ENCODE measurements at places on chromosomes 5 and 9. TPM values are rescaled to one million over a fixed set of nuclear protein-coding genes. Genes with fewer than 3 reads are reported as not detected.
A peak's percentile ranks its signal among the peaks of the same experiment; 100 is the strongest.

DNA sequence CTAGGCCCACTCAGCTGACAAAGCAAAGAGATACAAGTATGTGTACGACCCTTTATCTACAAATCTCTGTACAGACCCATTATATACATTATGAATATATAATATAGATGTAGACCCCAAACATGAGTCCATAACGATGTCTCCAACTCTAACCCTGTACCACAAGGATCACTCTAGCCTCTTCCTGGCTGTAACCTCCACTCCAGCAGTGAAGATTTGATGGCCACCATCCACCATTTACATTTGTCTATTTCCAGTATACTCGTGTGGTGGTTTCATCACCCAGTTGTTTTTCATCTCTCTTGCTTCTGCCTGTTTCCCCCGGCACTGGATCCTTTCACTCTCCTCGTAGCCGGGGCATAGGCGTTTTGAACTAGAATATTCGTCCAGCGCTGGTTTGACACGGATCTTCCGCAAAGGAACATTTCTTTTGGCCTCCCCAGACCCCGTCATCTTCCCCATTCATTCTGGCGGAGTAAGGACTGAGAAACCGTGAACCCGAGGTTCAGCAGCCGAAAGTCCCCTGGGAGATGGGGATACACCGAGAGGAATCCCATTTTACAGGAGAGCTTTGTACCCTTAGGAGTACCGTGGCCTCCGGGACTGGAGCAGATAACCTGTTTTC lies 828 bp upstream of the TRIO start:
- DNase-seq: no peak

Gene MAP3K1
- 6.1 TPM for polyA plus RNA-seq

DNA sequence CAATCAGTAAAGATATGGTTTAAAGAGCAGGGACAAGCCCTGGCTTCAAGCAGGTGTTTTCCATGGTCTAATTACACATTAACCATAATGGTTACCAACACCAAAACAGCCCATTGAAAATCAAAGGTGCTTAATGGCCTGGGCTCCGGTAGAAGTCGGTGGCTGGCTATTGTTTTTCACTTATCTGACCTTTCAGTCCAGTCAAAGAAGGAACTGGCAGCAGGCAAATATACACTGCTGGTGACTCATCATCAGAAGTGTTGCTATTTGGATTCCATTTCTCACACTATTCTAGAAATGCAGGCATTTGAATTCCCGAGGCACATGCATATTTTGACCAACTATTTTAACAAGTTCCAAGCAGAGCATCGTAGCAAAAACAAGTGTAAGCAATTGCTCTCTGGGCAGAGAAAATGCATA lies 26.3 kb upstream of the GABRP start:
- no peak for DNase-seq

DNA sequence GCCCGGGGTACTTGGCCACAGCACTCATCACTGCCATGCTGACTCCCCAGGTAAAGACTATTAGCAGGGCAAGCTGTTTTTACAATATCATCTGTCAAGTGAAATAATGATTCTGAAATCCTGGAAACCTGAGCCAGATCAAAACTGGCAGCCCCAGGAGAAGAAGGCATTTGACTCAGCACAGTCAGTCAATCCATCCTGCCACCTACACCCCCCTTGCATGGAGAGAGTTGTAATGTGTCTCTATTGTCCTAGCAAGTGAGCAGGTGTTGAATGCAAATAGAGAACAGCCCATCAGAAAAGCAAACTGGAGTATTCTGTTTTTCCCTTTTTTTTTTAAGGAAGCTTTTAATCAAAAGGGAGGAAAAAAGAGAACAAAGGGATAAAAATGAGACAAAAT lies 291.2 kb downstream of the BRINP1 start:
- peak; percentile 3 for DNase-seq

GRCh38 chr5:1352231-1353219 lies 7.6 kb upstream of the CLPTM1L start:
- DNase-seq: no peak

DNA sequence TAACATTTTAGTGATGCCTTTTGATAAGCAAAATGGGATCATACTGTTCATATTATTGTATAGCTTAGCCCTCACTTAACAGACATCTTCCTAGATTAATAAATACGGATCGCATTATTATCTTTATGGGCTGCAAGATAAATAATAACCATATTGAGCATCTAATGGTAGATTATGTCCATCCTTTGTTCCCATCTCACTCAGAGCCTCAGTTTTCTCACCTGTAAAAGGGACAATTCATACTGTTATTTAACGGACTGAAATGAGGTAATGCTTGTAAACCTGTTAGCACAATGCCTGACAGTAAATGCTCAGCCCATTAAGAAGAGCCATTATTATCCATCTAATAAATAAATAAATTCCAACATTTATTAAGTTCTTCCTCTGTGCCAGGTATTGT lies 3.0 kb upstream of the RPL26L1 start:
- no peak for DNase-seq

GRCh38 chr9:2823227-2823626 lies 20.7 kb downstream of the PUM3 start:
- no peak for DNase-seq

- no peak for DNase-seq
These were observed 51.0 kb downstream of the FGF18 start for GRCh38 chr5:171470420-171470819.

Gene NTRK2
- 58.8 TPM for polyA plus RNA-seq

- no peak for DNase-seq
These were observed 396.6 kb upstream of the KCNN2 start for GRCh38 chr5:113965225-113965624.

Gene CEMIP2
- 6.8 TPM for polyA plus RNA-seq

GRCh38 chr5:27328480-27328879 lies 290.1 kb upstream of the CDH9 start:
- no peak for DNase-seq

DNA sequence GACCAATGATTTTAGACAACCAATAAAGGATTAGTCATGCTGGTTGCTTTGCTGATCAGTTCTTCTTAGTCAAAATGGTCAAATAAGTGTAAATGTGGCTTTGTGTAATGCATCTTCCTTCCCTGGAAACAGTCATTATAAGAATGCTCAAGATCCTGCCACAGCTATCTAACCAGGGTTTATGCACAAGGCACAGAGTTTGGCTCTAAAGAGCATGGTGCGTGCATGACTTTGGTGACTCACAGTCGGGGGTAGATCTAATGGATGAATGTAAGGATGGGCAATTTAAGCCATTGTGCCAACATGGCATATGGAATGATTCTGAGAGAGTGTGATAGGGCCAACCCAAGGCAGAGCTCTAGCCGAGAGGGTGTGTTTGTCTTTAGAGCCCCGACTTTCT lies 6.5 kb downstream of the LIX1 start:
- no peak for DNase-seq

GRCh38 chr9:89137542-89138462 lies 40.8 kb downstream of the SHC3 start:
- DNase-seq: peak; percentile 55

- DNase-seq: no peak
These were observed 86.6 kb upstream of the EQTN start for GRCh38 chr9:27383524-27383923.

Gene EIF4E1B
- polyA plus RNA-seq: 0.81 TPM

Gene IL7R
- 0.34 TPM for polyA plus RNA-seq

Gene CCDC183
- 4.8 TPM for polyA plus RNA-seq

DNA sequence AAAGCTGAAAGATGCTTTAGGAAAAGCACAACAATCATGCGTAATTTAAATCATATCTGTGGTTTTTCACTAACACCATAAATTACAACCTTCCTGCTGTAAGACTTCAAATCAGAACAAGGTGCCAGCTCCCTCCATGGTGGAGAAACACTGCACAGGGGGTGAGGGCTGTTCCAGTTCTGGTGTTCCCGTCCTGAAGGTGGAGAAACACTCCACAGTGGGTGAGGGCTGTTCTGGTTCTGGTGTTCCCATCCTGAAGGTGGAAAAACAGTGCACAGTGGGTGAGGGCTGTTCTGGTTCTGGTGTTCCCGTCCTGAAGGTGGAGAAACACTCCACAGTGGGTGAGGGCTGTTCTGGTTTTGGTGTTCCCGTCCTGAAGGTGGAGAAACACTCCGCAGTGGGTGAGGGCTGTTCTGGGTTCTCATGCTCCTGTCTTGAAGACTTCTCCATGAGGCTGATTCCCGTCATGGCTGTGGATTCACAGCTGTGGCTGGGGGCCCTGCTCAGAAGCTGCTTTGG lies 12.9 kb downstream of the PLEKHG4B start:
- no peak for DNase-seq

DNA sequence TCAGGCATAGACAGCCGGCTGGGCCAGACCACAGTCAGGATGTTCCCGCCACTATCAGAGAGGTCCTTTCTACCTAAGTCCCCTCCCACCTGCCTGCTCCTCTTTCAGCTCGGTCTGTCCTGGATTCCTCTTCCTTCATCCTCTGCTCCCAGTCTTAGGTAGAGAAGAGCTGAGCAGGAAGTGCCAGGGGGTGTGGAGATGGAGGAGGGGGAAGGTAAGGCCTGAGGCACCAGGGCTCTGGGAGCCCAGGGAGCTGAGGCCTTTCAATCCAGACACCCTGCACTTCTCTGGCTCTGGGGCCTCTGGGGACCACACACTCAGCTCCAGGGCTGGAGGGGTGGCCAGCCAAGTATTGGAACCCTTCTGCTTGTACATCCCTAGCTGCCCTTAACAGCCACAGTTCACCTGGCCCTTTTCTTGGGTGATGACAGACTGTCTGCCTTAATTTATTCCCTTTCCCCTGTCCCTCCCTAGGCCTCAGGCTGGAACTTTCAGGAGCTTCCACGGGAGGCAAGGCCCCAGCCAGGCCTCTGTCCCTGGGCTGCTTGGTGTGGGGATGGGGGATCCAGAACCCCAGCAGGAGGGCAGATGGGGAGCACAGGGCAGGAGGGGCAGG lies 15.6 kb downstream of the IRF1 start:
- DNase-seq: no peak

Gene KCNN2
- 5.1 TPM for polyA plus RNA-seq

Gene DAP
- 155 TPM for polyA plus RNA-seq

Gene LCN12
- 1.8 TPM for polyA plus RNA-seq

GRCh38 chr9:109258481-109259302 lies 62.2 kb downstream of the EPB41L4B start:
- DNase-seq: peak; percentile 74

DNA sequence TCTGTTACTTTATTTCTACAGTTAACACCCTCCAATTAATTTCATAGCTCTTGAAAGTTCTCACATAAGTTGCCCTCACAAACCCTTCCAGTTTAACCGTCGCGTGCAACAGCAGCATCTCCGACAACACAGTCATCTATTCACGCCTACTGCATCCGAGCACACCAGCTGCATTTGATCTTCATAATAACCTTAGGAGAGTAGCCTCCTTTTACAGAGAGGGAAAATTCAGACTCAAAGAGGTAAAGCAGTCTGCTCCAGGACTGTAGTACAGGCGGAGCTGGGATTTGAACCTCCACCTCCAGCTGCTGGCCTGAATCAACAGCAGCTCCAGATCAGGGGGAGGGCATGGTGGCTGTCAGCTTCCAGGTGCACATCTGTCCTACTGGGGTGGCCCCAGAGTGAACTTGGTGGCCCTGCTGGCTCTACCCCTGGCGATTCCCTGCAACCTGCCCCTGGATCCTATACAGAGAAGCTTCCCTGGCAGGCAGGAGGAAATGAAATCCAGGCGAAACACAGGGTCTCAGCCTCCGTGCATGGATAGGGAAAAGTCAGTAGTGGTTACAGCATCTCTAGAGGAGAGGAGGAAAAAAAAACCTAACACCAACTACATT lies 71.6 kb upstream of the UNC5A start:
- no peak for DNase-seq

Gene NMUR2
- not detected for polyA plus RNA-seq

DNA sequence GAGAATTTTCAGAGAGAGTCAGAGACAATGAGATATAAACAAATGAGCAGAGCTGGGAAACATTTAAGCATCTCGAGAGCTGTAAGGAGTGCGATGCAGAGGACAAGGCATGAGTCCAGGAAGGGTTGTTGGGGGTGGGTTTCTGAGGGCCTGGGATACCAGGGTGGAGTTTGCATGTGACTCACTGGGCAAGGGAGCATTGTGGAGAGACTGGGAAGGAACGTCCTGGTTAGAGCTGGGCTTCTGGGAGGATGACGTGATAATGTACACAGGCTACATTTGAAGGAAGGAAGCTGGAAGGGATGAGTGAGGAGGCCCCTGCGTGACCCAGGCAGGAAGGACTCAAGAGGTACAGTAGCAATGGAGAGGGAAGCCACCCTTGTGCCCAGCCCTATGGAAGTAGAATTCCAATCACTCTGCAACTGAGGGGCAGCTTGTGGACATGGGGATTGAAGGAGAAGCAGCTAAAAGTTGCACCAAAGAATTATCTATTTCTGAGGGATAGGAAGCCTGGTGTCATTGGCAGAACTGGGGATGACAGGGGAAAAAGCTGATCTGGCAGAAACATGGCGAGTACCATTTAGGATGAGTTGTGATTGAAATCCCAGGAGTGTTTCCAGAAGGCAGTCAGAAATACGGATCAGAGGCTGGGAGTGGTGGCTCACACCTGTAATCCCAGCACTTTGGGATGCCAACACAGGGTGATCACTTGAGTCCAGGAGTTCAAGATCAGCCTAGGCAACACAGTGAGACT lies 59.3 kb upstream of the AFAP1L1 start:
- DNase-seq: no peak

- DNase-seq: peak; percentile 6
These were observed 144.2 kb upstream of the SMARCA2 start for GRCh38 chr9:1870915-1871314.

DNA sequence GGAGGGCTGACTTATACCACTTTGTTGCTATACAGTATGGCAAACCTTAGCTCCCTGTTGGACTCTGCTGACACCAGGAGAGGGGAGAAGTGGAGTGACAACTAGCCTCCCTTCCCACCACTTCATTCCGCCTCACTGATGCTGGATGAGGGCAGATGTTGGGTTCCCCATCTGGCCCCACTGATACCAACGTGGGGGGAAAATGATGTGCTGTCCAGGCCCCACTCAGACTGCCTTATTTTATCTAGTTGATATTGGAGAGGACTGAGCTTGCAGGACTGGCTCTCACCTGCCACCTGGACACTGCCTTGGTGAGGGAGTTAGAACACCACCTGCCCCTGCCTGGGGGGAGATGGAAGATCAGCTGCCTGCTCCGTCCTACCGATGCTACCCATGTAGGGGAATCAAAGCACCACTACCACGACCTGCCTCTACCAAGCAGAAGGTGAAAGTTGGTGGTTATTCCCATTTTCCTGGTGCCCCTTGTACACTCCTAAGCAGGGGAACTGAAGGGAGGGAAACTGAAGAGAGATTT lies 292.1 kb downstream of the GADD45G start:
- DNase-seq: no peak

Gene NACC2
- 20.6 TPM for polyA plus RNA-seq

GRCh38 chr9:93588641-93589609 lies 12.5 kb downstream of the PHF2 start:
- no peak for DNase-seq

- DNase-seq: peak; percentile 18
These were observed at the start of gene AGPAT2 for GRCh38 chr9:136686794-136687711. AGPAT2 (minus strand) TSS chr9:136687457; CDS start chr9:136687357, 100 bp downstream.

DNA sequence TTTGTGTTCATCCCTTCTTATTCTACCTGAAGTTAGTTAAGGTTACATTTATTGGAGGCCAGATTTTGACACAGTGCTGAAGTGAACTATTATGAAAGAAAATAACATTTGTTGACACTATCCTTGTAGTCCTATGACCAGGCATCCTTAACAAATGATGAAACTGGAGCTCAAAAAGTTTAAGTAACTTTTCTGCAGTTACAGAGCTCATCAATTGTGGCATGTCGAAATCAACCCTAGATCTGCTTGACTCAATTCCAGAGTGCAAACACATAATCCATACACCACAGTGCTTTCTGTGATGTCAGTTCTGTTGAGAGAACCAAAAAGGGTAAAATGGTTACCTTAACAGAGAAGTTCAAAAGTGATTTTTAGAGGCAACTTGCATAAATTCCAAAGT lies 28.6 kb downstream of the KCNN2 start:
- no peak for DNase-seq

GRCh38 chr5:148778882-148779281 lies 47.5 kb upstream of the ADRB2 start:
- DNase-seq: no peak
